HL-60 (cell line): ENCODE measurements at places on chromosomes 2 and 18.
A peak's percentile ranks its signal among the peaks of the same experiment; 100 is the strongest.

DNA sequence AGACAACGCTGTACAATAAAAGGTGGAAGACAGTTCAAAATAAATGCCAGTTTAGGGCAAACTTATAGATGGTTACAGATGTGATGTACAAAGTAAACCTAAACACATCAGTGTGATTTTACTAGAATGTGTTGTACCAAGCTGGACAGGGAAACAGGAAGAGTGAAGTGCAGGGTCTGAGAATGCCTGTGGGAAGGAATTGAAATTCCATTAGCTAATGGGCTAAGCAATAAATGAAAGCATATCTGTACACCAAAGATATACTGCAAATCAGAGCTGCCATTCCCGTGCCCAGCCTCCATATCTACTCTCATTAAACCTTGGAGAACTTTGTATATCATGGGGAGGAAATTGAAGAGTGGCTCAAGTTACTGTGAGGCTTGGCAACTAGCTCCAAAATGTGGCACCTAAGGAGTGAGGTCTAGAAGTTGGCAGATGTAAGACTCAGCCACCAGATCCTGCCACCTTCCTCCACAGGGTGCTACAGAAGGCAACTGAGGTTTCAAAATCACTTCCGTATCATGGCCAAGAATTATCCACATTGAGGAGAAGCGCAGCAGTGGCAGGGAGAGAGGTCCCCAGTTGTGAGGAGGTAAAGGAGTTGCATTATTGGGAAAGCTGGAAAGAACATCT is 277.8 kb downstream of the TCF4 start:
- DNase-seq, result no peak

DNA sequence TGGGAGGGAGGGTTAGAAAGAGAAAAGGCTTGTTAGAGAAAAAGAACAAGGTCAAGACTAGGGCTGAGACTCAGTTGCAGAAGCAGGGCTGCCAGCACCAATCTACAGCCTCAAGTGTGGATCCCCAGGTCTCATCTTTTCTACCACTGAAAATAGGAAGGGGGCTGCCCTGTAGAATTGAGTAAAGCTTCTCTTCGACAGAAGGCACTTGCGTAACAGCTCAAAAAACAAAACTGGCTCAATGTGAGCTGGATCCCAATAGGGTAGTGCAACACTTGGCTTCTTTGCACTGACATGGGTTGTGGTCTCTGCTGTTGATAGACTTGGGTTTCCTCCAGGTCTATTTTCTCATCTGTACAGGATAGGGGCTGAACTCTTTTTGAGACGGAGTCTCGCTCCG is 1.8 kb upstream of the MPV17 start:
- peak; percentile 72 for DNase-seq

DNA sequence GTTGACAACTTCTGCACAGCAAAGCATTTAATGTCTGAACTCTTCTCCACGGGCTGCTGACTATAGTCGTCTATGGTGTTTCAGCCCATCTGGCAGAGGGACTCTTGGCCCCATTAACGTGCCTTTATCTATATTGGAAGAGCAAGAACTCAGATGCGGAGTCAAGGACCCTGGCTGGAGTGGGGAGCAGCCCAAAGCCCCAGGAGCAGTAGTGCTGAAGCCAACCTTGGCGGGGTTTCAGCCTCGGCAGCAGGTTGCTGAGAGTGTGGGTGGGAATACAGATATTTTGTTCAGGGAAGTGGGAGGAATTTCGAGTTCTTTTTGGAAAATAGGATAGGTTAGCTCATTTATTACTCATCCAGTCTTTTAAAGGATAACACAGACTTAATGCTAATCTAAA is 34.2 kb downstream of the TMEM17 start:
- no peak for DNase-seq

GRCh38 chr2:46988230-46988629 is 72.6 kb upstream of the MCFD2 start:
- DNase-seq, result no peak

DNA sequence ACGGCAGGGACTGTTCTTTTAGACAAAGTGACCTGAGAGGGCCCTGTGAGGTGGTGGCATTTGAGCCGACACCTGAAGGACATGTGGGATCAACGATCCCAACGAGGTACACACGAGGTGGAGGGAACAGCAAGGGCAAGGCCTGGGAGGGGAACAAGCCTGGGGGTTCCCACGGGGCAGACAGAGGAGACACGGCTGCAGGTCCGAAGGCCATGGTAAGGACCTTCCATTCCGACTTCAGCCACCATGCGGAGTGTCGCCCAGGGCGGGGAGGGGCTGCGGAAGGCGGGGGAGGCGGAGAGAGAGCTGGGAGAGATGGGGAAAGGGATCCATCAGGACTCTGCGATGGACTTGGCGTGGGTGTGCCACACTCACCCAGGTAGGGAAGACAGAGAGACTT is 151.8 kb downstream of the HDAC4 start:
- DNase-seq, result no peak

DNA sequence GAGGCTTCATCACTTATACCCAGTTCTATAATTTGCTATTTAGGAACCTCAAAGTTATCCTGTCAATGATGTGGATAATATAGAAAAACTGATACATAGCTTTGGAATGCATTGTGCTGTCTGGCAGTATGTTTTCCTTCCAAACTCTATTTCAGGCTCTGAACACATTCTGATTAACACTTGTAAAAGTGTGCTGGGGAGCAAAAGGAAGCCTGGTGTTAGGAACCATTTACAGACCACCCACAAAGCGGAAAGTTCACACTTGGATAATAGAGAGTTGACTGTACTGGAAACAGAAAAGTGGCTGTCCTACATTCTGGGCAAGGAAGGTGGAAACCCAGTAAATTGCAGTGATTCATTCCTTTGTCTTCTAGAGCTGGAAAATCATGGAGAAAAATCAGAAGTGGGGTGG is 114.5 kb upstream of the ZFP36L2 start:
- no peak for DNase-seq

GRCh38 chr2:156476850-156477206 is 40.6 kb downstream of the GPD2 start:
- no peak for DNase-seq

GRCh38 chr2:66846887-66847286 is 412.0 kb downstream of the MEIS1 start:
- DNase-seq, result no peak

DNA sequence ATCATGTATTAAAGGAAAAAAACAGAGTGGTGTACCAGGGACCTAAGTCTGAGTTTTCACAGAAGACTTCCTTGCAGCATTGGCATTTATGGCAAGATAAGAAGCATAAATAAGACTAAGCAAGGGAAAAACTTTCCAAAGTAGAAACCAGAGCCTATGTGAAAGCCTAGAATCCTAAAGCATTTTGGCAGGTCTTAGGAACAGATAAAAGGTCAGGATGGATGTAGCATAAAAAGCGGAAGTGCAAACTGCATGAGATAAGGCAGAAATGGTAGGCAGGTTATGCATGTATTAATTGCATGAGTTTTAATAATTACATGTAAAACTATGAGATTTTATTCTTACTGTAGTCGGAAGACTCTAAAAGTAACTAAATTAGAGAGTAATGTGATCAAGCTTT is 596.5 kb downstream of the SUCLG1 start:
- no peak for DNase-seq

GRCh38 chr18:42268798-42269197 is 313.8 kb downstream of the PIK3C3 start:
- DNase-seq, result no peak
